A549 (cell line): ENCODE measurements at places on chromosomes 12 and 14.

GRCh38 chr14:68686724-68687123, 106.1 kb downstream of the ZFP36L1 start:
- no peak for DNase-seq

DNA sequence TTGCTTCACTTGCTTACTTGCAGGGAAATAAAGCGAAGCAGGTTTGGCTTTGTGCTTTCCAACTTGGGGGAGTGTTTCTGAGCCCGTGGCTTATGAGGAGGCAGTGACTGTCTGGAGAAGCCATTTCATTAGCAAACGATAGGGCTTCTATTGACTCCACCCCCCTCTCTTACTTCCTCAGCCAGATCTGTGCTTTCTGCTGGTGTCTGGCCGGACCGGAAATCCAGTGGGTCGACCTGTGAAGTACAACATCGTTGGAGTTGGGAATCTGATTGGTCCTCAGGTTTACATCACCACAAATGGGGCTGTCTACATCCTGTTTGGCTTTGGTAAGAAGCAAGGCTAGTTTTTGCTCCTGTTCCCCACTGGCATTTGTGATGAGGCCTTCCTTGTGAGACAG, 22.3 kb downstream of the FAM234B start:
- DNase-seq, result no peak

DNA sequence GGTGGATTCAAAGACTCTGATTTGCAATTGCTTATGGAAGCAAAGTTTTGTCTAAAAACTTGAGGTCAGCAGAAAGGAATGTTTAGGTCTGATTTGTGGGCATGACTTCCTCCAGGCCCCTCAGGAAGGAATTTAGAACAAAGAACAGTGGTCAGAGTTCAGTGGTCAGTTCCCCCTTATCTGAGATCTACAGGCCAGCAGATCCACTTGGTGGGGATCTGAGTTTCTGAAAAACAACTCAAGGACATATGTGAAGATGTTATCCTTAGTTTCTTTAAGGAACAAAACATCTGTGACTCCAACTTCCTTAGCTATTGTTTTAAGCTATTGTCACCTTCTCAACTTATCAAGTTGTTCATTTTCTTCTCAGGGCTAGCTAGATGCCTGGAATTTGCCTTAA, 28.0 kb upstream of the NAA30 start:
- DNase-seq, result no peak

- no peak for DNase-seq
These were observed 457.1 kb downstream of the DAD1 start for GRCh38 chr14:22131749-22132476.

DNA sequence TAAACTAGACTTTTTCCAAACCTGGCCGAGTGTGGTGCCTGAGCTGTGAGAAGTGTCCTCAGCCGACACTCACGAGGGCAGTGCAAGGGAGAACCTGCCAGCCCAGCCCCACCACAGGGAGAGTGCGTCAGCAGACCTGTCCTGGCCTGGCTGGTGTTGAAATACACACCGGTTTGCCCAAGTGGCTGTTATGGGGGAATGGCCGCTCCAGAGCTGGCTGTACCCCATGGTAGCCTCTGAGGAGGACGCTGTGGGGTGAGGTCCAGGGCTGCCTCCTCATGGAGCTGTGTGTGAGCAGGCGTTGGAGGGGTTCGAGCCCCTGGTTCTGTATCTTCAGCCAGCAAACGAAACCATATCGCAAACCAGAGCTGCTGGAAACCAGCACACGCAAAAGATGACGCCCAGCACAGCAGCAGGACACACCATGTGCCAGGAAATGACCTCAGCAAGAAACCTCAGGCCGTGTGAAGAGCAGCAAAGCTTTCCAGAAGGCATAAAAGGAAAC, 9.4 kb downstream of the ANKRD9 start:
- no peak for DNase-seq

- no peak for DNase-seq
These were observed 95.4 kb upstream of the SFSWAP start for GRCh38 chr12:131615326-131616042.

DNA sequence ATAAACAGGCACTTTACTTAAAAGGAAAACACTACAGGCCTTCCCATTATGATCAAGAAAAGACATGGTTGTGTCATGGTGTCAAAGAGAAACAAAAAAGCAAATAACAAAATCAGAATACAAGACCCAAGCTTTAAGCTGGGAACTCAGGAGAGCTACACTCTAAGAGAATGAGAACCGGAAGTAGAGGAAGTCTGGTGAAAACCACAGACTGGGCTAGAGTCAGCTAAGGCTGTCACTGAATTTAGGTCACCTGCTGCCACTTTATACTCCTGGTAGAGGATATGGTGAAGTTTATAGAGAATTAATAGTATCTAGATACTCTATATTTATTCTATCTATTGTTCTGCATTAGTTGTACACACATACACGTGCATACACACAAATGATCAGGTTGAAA, 971.7 kb downstream of the FLRT2 start:
- DNase-seq, result no peak

GRCh38 chr12:109726511-109727038, 12.9 kb downstream of the FAM222A start:
- DNase-seq, result no peak

GRCh38 chr12:24860546-24860945, 88.4 kb downstream of the BCAT1 start:
- no peak for DNase-seq

DNA sequence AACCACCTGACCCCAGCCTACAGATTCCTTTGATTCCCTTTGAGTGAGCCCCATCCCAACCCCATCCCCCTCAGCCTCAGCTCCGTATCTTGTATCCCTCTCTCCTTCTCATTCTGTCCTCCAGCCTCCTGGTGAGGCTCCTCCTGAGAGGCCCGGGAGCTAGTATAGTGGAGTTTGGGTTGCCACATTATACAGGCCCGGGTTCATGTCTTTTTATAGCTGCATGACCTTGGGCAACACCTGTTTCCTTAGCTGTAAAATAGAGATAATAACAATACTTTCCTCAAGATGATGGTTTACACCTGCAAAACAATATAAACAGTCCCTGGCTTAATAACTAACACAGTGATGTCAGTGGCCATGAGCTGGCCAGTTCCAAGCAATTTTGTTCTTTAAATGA, 89.8 kb downstream of the STAB2 start:
- DNase-seq, result no peak

- no peak for DNase-seq
These were observed 50.6 kb upstream of the FUT8 start for GRCh38 chr14:65361920-65362319.

DNA sequence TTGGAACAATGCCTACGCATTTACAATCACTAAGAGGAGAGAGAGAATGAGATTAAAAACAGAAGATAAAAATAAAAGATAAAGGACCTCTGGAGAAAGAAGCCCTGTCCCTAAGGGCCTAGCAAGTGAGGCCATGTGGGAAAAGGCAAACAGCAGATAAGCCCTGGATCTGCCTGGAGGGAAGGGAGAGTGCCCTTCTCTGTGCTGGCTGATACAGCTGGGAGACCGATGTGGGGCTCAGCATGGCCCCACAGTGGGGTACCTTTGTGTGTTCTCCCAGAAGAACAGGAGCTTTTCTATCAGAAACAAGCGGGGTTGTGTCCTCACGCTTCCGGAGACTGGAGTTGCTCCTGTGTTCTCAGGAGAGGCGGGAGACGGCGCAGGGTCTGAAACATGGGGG, 59.9 kb downstream of the TMCC3 start:
- no peak for DNase-seq

- DNase-seq, result no peak
These were observed 1045.6 kb downstream of the BCL11B start for GRCh38 chr14:98226411-98226810.

DNA sequence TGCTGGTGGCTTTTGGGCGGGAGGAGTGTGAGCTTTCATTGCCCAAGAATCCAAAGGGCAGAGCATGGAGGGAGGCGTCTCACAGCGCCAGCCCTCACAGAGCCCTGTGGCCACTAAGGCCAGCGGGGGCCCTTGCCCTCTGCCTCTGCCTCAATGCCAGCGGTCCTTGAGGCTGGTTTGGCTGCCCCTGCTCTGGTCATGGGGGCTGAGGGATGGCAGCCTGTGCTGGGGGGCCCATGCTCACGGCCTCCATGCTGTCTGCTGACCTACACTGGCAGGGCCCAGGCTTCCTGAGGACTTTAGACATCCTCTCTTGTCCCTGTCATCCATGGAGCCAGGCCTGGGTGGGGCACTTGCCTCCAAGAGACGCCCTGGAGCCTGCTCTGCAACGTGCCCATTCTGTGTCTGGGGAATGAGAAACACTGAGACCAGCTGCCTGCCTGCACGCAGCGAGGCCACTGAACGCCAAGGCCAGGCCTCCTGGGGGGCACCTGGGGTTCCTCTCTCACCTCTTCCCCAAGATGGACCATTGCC, 143.4 kb downstream of the KIF26A start:
- no peak for DNase-seq

- no peak for DNase-seq
These were observed 1172.5 kb downstream of the BCL11B start for GRCh38 chr14:98099527-98099926.

- DNase-seq, result no peak
These were observed 16.9 kb upstream of the DUSP6 start for GRCh38 chr12:89369166-89369565.

- no peak for DNase-seq
These were observed 189.6 kb upstream of the SOX5 start for GRCh38 chr12:24139035-24139434.
